ENCODE measurements at places on chromosomes 5 and 9.

GRCh38 chr5:20229303-20230005, 241.5 kb upstream of the CDH18 start:
- peak; percentile 26 for DNase-seq

GRCh38 chr9:134389642-134390041, 63.4 kb downstream of the RXRA start:
- DNase-seq: no peak

GRCh38 chr5:23482642-23483041, 24.8 kb upstream of the PRDM9 start:
- DNase-seq: no peak

DNA sequence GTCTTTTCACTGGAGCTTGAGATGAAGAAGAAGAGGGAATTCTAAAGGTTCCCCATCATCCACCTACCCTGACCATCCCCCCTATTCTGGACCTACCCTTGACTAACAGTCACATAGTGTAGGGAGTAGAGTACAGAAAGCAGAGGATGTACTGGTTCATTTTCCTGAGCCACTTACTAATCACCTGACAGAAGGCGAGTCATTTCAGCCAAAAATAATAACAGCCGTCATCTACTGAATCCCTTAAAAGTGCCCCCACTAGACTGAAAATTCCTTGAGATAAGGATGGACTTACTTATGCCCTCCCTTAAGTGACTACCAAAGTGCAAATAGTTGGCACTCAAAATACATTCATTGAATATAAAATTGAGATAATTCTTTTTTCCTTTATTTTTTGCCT, 112.2 kb downstream of the FOXD1 start:
- peak; percentile 28 for DNase-seq

- DNase-seq: no peak
Observed at GRCh38 chr5:32379421-32379820, 65.1 kb downstream of the ZFR start.

DNA sequence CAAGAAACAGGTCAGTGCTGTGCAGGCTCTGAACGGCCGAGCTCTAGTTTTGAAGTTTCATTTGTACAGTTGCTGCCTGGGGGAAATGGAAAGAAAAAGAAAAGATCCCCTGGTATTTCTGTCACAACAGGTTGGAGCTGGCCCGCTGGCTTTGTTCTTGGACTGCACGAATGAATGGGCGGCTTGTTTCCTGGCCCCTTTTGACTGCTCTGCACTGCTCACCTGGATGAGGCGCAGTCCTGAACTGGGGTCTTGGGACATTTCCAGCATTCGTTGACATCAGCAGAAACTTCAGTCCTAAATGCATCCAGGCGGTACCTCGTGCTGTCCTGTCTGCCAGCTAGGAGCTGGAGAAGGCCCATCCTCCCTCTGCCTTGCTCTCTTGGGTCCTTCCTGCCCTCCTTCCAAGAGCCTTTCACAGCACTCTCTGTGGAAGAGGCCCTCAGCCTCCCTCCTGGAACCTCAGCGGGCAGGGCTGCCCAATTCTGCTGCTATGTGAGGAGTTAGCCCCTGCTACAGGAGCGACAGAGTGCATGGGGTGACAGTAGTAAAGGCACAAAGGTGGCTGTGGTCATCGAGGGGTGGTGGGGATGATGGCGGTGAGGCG, 189.2 kb downstream of the FSTL4 start:
- DNase-seq: no peak

DNA sequence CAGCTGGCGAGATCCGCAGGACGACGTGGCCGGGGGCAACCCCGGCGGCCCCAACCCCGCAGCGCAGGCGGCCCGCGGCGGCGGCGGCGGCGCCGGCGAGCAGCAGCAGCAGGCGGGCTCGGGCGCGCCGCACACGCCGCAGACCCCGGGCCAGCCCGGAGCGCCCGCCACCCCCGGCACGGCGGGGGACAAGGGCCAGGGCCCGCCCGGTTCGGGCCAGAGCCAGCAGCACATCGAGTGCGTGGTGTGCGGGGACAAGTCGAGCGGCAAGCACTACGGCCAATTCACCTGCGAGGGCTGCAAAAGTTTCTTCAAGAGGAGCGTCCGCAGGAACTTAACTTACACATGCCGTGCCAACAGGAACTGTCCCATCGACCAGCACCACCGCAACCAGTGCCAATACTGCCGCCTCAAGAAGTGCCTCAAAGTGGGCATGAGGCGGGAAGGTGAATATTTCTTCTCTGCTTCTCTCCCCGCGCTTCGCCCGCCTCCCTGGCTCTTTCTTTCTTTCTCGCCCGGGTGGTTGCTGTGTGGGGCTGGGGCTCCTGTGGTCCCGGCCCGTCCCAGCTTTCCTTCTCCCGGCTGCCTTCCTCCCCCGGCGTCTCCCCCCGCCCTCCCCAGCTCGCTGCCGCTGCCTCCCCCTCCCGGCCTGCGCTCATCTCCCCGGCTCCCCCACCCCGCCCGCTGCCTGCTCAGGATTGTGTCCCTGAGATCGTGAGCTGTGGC, 2.2 kb downstream of the NR2F1 start:
- peak; percentile 58 for DNase-seq

- no peak for DNase-seq
Observed at GRCh38 chr5:89191374-89191773, 308.4 kb upstream of the MEF2C start.
